ENCODE measurements at places on chromosomes 2 and 18.

GRCh38 chr2:70479816-70480215 lies 73.8 kb downstream of the TGFA start:
- no peak overlapping the region for H3K4me3 ChIP-seq
- H3K36me3 ChIP-seq: no peaks in the 10 kb centered on the region
- H3K4me1 ChIP-seq: no peaks in the 10 kb centered on the region
- H3K27ac ChIP-seq: no peak overlapping the region
- H3K27me3 ChIP-seq: no peaks in the 10 kb centered on the region

DNA sequence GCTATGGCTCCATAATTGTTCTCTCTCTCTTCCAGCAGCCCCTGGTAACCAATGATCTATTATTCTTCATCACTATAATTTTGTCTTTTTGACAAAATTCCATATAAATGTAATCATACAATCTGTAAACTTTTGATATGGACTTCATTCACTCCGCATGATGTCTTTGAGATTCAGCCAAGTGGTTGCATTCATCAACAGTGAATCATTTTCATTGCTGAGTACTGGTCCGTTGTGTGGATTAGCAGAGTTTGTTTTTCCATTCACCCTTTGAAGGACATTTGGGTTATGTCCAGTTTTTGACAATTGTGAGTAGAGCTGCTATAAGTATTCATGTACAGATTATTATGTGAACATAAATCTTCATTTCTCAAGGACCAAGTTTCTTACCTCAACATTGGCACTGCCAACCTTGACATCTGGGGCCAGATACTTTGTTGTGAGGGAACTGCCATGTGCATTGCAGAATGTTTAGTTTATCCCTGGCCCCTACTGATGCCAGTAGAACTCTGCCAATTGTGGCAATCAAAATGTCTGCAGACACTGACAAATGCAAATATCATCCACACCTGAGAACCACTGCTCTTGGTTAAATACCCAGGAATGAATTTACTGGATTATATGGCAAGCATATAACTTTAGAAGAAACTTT lies 48.4 kb upstream of the BCL2L11 start:
- no peak for DNase-seq
- H3K4me1 ChIP-seq: peaks cover 9% of the 10 kb centered on the region
- no peaks in the 10 kb centered on the region for H3K36me3 ChIP-seq
- no peaks in the 10 kb centered on the region for H3K27me3 ChIP-seq

DNA sequence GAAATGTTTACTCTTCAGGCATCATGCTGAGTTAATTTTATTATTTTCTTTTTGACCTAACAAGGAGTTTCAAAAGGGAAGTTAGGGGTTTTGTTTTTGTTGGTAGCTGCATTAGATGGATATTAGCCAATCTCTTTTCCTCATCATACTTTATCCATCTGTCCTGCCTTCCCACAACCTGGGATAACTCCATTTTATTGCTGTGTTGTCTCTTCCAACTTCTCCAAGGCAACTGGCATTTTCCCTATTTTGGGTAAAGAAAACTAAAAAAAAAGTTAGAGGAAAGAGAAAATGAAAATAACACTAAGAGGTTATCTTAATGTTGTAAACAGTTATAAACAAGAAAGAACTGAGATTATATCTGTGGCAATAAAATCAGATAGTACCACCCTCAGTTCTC lies 147.0 kb downstream of the PID1 start:
- DNase-seq: no peak
- H3K27ac ChIP-seq: no peak overlapping the region
- H3K27me3 ChIP-seq: no peaks in the 10 kb centered on the region

DNA sequence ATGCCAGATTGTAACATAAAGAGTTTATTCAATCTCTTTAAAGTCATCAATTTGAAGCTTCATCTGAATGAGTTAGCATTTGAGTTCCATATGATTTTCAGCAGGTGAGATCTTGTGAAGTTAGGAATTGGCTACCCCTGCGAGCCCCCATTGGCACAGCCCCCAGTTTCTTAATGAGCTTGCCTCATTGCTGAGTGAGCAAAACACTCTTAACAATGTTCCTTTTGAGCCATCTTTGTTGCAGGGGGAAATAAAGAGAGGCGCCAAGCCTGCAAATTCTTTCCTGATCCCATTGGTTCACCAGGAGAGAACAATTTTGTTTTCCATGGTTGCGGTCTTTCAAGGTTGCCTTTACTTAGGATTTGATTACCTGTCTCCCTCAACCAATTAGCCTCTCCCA lies 18.7 kb downstream of the DPP10 start:
- H3K4me1 ChIP-seq: no peaks in the 10 kb centered on the region
- no peak overlapping the region for H3K27ac ChIP-seq
- no peaks in the 10 kb centered on the region for H3K27me3 ChIP-seq
- no peaks in the 10 kb centered on the region for H3K36me3 ChIP-seq

DNA sequence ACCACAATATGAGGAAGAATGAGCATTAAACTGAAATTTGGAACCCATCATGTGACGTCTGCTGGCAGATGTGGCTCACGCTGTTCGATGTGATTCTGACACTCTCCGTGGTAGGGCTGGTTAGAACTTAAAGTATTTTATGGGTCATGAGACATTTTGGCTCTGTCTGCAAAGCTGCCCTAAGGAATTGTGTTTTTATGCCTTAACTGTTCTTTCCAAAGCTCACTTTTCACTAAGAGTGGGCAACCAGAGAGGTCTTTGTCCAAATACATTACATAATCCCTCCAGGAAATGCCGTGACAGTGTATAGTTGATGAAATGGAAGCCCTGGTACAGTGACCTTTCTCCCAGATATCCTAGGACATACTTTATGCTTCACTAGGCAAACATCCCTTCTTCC lies 119.1 kb downstream of the AQP4 start:
- no peak for DNase-seq
- H3K27me3 ChIP-seq: no peaks in the 10 kb centered on the region
- no peaks in the 10 kb centered on the region for H3K36me3 ChIP-seq

DNA sequence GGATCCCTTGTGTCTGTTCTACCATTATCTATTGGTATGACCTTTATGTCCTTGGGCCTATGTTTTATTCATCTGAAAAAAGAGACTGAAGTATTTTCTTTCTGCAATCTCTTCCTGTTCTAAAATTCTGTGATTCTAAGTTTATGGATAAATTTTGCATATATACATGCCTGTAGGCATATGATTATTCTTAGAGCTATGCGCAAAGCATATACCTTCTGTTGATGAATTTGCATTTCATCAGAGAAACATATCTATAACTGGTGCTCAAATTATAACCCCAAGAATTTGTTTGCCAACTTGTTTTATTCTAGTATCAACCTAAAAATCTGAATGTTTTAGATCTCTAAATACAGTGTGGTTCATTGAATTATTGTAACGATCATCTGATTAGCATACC lies 6.7 kb downstream of the CACNB4 start:
- no peak overlapping the region for H3K27ac ChIP-seq
- no peaks in the 10 kb centered on the region for H3K27me3 ChIP-seq
- H3K4me1 ChIP-seq: no peaks in the 10 kb centered on the region
- H3K36me3 ChIP-seq: no peaks in the 10 kb centered on the region
- H3K4me3 ChIP-seq: no peak overlapping the region

DNA sequence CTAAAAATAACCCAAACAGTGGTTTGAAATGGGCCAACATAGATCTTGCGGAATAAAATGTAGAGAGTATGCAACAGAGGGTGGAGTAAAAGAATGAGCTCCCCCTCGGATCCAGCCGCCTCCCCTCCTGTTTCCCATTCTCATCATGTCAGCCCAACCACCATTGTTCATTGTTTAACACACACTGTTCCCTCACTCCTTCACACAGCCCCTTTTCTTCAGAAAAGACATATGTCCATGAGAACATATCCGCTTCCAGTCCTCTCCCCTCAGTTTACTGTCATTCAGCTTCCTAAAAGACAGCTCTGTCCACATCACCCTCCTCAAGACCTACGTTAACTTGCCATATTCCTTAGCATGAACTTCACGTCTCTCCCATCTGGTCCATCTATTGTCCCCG lies 62.9 kb upstream of the SERTAD2 start:
- H3K27ac ChIP-seq: no peak overlapping the region
- DNase-seq: no peak
- peaks cover 3% of the 10 kb centered on the region for H3K4me1 ChIP-seq
- no peak overlapping the region for H3K4me3 ChIP-seq
- H3K27me3 ChIP-seq: no peaks in the 10 kb centered on the region

DNA sequence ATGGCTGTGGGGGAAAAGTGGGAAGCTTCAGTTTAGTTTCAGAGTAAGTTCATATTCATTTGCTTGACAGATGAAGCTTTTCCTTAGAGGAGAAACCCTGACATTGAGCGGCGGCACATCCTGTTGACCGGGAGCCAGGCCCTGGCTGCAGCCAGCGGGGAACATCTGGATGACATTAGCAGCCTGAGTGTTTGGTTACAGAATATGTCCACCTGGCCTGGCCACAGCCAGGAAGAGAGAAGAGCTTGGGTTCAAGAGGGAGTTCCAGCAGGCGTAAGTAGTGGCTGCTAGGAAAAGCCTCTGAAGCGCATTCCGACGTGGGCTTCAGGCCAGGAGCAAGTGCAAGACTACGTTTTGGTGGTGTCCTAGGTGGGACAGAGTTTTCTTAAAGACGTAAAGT lies 144.9 kb upstream of the MYCN start:
- no peak overlapping the region for H3K4me3 ChIP-seq
- peaks cover 7% of the 10 kb centered on the region for H3K4me1 ChIP-seq

GRCh38 chr2:1173528-1173927 lies 222.9 kb downstream of the SNTG2 start:
- H3K27me3 ChIP-seq: no peaks in the 10 kb centered on the region
- H3K36me3 ChIP-seq: no peaks in the 10 kb centered on the region
- no peak overlapping the region for H3K4me3 ChIP-seq

GRCh38 chr2:139218181-139218580 lies 438.0 kb upstream of the NXPH2 start:
- H3K36me3 ChIP-seq: no peaks in the 10 kb centered on the region
- no peaks in the 10 kb centered on the region for H3K27me3 ChIP-seq
- no peak overlapping the region for H3K27ac ChIP-seq
- no peak overlapping the region for H3K4me3 ChIP-seq
- no peak for DNase-seq
- H3K4me1 ChIP-seq: no peaks in the 10 kb centered on the region

- no peak overlapping the region for H3K4me3 ChIP-seq
- DNase-seq: no peak
- no peaks in the 10 kb centered on the region for H3K36me3 ChIP-seq
- no peaks in the 10 kb centered on the region for H3K4me1 ChIP-seq
- no peaks in the 10 kb centered on the region for H3K27me3 ChIP-seq
- H3K27ac ChIP-seq: no peak overlapping the region
These were observed 52.5 kb upstream of the FAM136A start for GRCh38 chr2:70354264-70354949.

DNA sequence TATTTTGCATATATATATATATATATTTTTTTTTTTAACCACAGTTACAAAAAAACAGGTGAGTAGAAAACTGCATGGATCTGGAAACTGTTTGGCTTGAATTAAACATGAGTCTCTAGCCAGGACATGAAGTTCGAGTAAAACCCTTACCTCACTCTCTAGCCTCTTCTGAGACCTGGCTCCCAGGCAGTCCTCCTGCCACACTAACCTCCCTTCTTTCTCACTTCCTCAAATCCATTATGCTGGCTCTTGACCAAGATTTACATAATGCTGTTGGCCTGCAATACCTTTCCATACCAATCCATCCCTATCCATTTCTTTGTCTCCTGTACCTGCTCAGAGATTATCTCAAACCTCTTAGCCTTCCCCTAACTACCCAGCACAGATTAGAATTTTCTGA lies 34.0 kb downstream of the PIGN start:
- H3K4me3 ChIP-seq: no peak overlapping the region
- DNase-seq: no peak
- no peak overlapping the region for H3K27ac ChIP-seq
- no peaks in the 10 kb centered on the region for H3K4me1 ChIP-seq
- H3K36me3 ChIP-seq: no peaks in the 10 kb centered on the region

- H3K27me3 ChIP-seq: no peaks in the 10 kb centered on the region
- H3K27ac ChIP-seq: peak overlapping the region; percentile 6
- no peak overlapping the region for H3K4me3 ChIP-seq
- DNase-seq: peak; percentile 70
- H3K36me3 ChIP-seq: peaks cover 2% of the 10 kb centered on the region
These were observed 74.1 kb downstream of the TLK1 start for GRCh38 chr2:171086352-171087290.

DNA sequence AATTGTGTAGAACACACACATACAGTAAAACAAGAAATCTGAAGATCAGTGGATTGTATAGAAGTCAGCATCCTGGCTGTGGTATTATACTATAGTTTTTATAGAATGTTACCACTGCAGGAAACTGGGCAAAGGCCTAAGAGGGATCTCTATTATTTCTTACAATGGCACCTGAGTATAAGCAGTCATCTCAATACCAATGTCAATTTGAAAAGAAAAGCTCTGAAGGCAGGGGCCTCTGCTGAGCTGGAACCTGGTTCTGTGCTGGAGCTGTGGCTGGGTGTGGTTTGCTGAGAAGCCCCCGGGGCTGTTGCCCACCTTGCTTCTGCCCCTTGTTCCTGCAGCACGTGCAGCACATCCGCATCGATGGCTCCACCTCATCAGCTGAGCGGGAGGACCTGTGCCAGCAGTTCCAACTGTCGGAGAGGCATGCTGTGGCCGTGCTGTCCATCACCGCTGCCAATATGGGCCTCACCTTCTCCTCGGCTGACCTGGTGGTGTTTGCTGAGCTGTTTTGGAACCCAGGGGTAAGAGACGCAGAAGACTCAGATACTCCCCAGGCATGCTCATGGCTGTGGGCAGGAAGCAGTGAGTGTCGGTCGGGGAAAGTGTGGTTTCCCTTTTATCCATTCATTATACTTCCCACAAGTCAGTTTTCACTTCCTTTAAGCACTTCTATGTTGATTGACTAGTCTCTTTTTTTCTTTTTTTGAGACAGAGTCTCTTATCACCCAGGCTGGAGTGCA lies 23.5 kb upstream of the RPL37A start:
- H3K27ac ChIP-seq: no peak overlapping the region
- H3K4me1 ChIP-seq: peaks cover 5% of the 10 kb centered on the region

DNA sequence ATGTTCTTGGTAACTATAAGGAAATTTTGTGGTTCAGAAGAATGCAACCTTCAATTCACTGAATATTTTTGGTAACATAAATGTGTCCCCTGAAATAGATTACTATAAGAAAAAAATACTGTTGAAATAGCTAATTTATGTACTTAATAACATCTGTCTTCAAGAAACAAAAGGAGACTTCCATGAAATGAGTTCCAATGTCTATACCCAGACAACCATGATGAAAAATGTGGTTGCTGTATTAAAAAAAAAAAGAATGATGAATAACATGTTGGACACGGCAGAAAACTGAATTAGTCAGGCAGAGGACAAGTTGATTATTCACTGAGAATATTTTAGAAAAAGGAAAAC lies 98.5 kb downstream of the TACR1 start:
- H3K4me3 ChIP-seq: no peak overlapping the region
- no peaks in the 10 kb centered on the region for H3K27me3 ChIP-seq
- H3K36me3 ChIP-seq: no peaks in the 10 kb centered on the region
- H3K27ac ChIP-seq: no peak overlapping the region
- DNase-seq: no peak
- peaks cover 10% of the 10 kb centered on the region for H3K4me1 ChIP-seq

- H3K4me1 ChIP-seq: no peaks in the 10 kb centered on the region
- no peak overlapping the region for H3K4me3 ChIP-seq
- H3K27me3 ChIP-seq: no peaks in the 10 kb centered on the region
- H3K36me3 ChIP-seq: no peaks in the 10 kb centered on the region
These were observed 61.3 kb downstream of the TSN start for GRCh38 chr2:121816797-121817196.

Data from trophoblast cell (in vitro differentiated cells and primary cell).